Stimulated activated naive CD4-positive, alpha-beta T cell treated with Interleukin-2 at 50 U/mL for 16 hours (primary cell): ENCODE measurements at places on chromosomes 5 and 9.

DNA sequence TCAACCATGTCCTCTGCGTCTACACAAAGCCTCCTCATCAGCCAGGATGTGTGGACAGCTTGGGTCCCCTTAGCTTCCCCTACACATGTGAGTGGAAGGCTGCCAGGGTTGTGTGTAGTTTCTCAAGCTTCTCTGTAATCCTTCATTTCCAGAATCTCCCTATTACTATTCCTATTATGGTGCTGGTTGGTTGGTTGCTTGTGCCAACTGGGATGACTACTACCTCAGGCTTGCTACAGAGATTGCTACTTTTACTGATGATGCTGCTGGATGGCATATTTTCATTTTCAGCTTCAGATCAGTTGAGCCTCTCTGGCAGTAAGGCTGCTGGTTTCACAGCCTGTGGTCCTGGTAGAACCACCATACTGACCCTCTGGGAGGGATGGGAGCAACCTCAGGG is 39.9 kb downstream of the ATG10 start:
- DNase-seq = no peak

GRCh38 chr5:39238366-39239105 is 19.2 kb upstream of the FYB1 start:
- no peak for DNase-seq

DNA sequence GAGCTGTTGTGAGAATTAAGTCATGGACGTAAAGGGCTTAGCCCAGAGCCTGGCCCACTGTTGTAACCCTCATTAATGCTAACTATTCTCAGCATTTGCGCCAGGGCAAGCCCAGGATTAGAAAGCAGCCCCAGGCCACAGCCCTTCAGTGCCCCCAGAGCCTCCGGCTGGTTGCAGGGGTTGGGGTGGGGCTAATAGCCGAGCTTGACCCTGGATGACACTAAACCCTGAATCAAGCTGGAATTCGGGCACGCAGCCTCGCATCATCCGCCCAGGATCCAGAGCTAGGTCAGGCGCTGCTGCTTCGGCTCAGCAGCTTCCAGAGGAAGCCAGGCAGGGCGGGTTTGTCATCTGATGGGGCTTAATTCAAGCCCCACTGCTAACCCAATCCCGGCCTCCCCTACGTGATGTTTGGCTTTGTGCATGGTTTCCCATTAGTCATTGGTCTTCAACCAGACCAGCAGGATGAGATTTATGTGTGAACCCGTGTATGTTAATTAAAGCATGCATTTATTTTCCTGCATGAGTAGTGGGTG is 1.2 kb upstream of the MEGF9 start:
- DNase-seq = no peak

DNA sequence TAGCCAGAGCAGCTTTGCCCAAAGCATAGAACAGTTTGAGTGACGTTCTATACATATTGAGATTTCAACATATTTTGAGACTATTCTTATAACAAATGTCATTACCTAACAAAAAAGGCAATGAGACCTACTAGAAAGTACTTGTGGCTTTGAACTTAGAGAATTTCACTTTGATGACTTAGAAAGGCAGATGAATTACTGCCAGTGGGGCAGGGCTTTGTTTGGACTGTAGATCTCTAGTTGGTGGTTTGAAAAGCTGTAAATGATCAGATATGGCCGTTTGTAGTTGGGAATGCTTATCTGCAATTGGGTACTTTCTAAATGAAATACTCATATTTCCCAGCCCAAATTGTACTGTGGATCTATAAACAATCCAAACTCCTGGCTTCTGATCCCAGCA is 28.1 kb downstream of the SOX30 start:
- no peak for DNase-seq

- DNase-seq = no peak
Measured at GRCh38 chr5:83516377-83516776, 44.8 kb downstream of the VCAN start.

GRCh38 chr9:87149799-87150198 is 202.5 kb upstream of the GAS1 start:
- no peak for DNase-seq

DNA sequence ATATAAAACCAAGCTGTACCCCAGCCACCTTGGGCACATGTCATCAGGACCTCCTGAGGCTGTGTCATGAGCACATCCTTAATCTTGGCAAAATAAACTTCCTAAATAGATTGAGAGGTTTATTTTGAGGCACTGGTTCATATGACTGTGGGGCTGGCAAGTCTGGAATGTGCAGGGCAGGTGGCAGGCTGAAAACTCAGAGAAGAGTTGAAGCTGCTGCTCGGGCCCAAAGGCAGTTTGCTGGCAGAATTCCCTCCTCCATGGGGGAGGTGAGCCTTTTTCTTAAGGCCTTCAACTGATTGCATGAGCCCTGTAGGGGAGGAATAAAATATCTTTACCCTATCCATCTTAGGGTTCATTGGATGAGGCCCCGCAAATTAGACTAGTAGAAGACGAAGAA is 72.2 kb upstream of the CDK20 start:
- no peak for DNase-seq

DNA sequence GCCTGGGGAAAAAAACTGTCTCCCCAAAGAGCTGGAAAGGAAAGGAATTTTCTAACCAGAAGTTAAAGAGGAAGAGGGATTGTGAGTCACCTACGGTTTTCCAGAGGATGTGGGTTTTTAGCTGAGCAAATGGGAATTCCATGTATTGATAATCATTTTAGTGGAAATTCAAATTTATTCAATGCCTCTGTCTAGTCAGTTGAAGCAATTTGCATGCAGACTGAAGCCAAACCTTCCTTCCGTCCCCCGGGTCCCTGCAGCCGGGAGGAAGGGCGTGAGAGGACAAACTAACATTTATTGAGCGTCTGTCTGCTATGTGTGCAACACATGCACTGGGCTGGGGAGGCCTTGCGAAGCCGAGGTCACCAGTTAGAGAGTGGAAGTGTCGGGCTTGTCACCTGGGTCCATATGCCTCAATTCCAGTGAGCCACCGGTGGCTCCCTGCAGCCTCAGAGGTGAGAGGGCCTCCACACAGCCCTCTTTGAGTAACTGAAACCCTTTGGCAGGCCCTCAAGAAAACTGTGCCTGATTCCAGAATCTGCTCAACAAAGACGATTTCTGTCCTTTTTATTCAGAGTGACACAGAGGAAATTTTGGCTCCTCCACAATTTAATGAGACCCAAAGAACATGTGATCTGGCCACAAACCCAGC is 70.3 kb downstream of the COL27A1 start:
- no peak for DNase-seq

GRCh38 chr9:137242269-137243203 is 1.4 kb downstream of the TUBB4B start:
- DNase-seq = no peak

- no peak for DNase-seq
Measured at GRCh38 chr5:124841829-124842712, 95.6 kb upstream of the ZNF608 start.

- DNase-seq = no peak
Measured at GRCh38 chr9:107767711-107768110, 278.1 kb upstream of the KLF4 start.

- DNase-seq = no peak
Measured at GRCh38 chr9:15373881-15374280, 48.8 kb upstream of the SNAPC3 start.

DNA sequence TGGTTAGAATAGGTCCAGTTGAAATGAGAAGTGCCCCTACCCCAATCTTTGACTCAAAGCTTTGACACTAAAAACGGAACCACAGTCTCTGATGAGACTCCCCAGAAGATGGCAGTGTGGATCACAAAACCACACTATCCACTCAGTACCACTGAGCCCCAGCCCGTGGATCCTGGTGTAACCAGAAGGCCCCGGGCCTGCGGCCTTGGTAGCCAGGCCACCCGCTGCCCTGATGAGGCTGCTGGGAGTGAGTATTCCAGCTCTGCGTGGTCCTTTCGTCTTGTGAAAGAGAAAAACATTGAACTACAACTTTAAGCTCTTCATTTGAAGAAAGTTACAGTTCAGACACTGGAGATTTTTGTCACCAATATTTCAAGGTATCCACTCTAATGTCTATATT is 42.2 kb upstream of the FBP1 start:
- peak; percentile 30 for DNase-seq

GRCh38 chr5:82307451-82307850 is 29.3 kb upstream of the RPS23 start:
- no peak for DNase-seq

- DNase-seq = no peak
Measured at GRCh38 chr9:83636813-83637212, 13.9 kb downstream of the IDNK start.

GRCh38 chr5:90353254-90353653 is 56.3 kb downstream of the CETN3 start:
- DNase-seq = no peak

DNA sequence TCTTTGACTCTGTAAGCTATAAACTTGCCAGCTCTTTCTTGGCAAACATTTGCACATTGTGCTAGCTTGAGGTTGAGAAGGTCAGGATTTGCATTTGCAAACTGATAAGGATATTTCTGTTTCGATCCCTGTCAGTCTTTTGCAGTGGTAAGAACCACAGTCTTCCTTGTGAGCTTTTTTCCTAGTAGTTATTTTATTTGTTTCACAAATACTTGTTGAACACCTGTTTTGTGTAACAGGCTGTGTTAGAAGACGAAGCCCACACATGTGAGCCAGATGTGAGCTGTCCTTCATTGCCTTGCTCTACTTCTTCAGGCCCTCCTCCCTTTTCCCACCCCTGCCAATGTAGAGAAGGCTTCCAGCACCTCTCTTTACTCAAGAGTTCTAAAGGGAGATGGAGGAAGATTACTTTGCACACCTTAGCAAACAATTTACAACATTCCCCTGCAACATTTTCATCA is 327.0 kb upstream of the KLF4 start:
- no peak for DNase-seq

DNA sequence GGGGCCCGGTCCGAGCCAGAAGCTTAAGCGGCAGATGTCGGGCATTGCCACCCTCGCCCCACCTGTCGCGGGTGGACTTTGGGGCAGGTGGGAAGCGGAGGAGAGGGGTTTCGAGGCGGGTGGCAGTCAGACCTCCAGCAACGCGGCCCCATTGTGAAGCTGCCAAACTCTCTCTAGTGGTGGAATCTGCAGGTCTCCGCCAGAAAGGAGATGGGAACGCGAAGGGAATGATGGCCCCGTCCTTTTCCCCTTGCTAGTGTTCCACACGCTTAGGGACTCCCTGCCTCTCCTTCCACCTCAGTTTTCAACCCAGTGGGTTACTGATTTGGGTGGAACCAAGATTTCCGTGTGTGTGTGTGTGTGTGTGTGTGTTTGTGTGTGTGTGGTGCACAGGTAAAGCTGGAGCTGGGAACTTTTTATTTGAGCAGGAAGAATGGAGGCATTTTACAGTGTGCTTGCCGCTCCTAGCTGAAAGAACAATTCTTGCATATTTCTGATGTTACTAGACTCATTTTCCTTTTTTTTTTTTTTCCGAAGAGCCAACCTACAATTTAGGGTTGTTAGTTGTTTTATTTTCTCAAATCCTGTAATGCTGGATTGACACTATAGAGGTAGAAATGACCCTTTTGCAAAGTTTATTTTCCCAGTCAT is 1.3 kb downstream of the MACIR start:
- no peak for DNase-seq

- no peak for DNase-seq
Measured at GRCh38 chr9:128497824-128498610, 6.5 kb upstream of the GLE1 start.
